NCI-H460 (cell line): ENCODE measurements at places on chromosomes 2 and 18. TPM values are rescaled to one million over a fixed set of nuclear protein-coding genes. Genes with fewer than 3 reads are reported as not detected.

DNA sequence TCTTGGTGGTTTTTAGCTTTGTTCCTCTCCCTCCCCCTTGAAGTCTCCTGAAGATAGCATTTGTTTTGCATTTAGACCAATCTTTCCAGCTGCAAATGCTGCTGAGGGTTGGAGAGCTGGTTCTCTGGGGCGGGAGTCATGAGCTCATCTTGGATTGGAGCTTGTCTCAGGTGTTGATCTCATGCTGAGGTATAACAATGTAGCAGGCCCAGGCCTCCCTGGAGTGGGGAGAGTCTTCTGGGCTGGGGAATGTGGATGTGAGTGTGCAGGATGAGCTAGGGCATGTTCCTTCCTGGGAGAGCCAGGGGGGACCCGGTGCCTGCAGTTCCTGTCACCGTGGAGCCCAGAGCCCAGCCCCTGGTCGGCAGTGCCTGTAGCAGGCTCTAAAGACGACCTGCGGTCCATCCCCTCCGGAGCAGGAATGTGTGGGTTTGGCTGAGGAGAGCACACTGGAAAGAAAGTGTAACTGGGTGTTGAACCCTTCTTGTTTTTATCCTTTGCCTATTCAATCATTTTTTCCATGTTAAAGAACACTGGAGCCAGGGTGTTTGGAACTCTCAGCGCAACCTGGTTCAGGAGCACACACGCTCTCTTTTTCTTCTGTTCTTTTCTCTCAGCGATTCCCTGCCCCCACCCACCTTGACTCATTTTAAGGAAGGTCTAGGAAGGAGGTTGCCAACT is 2.7 kb downstream of the ZNF532 start:
- DNase-seq: no peak

- DNase-seq: no peak
Observed at GRCh38 chr18:76383636-76384035, 111.4 kb downstream of the ZNF516 start.

GRCh38 chr18:42635378-42636048 is 480.0 kb downstream of the RIT2 start:
- no peak for DNase-seq

The ITGA4 gene
- 0.07 TPM in 1 of 2 replicates, not detected in the other for total RNA-seq

The COBLL1 gene
- total RNA-seq: 6.0 and 6.2 TPM in 2 replicates

- DNase-seq: no peak
Observed at GRCh38 chr2:239791526-239792404, 233.4 kb downstream of the NDUFA10 start.

The AMER3 gene
- total RNA-seq: not detected in 2 replicates

- DNase-seq: no peak
Observed at GRCh38 chr2:69381337-69381737, 5.7 kb downstream of the GFPT1 start.
